ENCODE measurements at places on chromosomes 1 and 21. TPM values are rescaled to one million over a fixed set of nuclear protein-coding genes. Genes with fewer than 3 reads are reported as not detected.

Gene FMO5
- total RNA-seq = 1.8 TPM

Gene KCNJ10
- total RNA-seq = not detected

Gene MYOG
- total RNA-seq = not detected

Gene RNPEP
- total RNA-seq = 189 TPM

Gene NMNAT2
- 0.49 TPM for total RNA-seq

Gene ADGRL4
- total RNA-seq = 139 TPM

Gene OR2T4
- not detected for total RNA-seq

Gene CD164L2
- total RNA-seq = not detected

Gene C1orf141
- total RNA-seq = 0.65 TPM

Gene CFHR3
- total RNA-seq = not detected

Gene ZNF593OS
- total RNA-seq = not detected

Gene BARHL2
- not detected for total RNA-seq

Gene SCAMP3
- total RNA-seq = 47.6 TPM

Gene MLLT11
- total RNA-seq = 6.1 TPM

Gene LHX8
- total RNA-seq = not detected

Gene CYYR1
- total RNA-seq = not detected

Gene PLEKHN1
- 0.54 TPM for total RNA-seq

Gene NR1I3
- not detected for total RNA-seq

Gene TGFBR3
- total RNA-seq = 118 TPM

Gene RAB7B
- 7.4 TPM for total RNA-seq

Gene MTARC1
- 4.3 TPM for total RNA-seq

Gene FHAD1
- 0.63 TPM for total RNA-seq

Gene VN1R5
- total RNA-seq = not detected

Gene TFAP2E
- total RNA-seq = 0.18 TPM

Gene OR2T2
- not detected for total RNA-seq

Gene DENND2C
- 5.3 TPM for total RNA-seq

Gene TCEA3
- 22.8 TPM for total RNA-seq

Gene SPRR1A
- total RNA-seq = not detected

Gene FMOD
- 6.6 TPM for total RNA-seq

Gene SPATA17
- 1.8 TPM for total RNA-seq

Gene NSL1
- total RNA-seq = 41.1 TPM

Gene ESPN
- total RNA-seq = not detected

Gene HFM1
- total RNA-seq = 0.49 TPM

Gene PPFIA4
- total RNA-seq = 10.0 TPM

Gene CHTOP
- 26.8 TPM for total RNA-seq

Gene SFN
- not detected for total RNA-seq

Gene KRTAP13-2
- total RNA-seq = not detected

Gene RNU1-3
- under 0.01 TPM for total RNA-seq

Gene ELAVL4
- not detected for total RNA-seq

Gene IGSF3
- not detected for total RNA-seq

Gene CD1B
- not detected for total RNA-seq

Gene RSPH1
- total RNA-seq = not detected

Gene LYPLAL1
- 15.4 TPM for total RNA-seq

Gene KCTD3
- total RNA-seq = 45.6 TPM

Gene CA6
- total RNA-seq = not detected

Gene SHISA4
- 20.9 TPM for total RNA-seq

Gene AMY2A
- total RNA-seq = not detected

Gene OR10R2
- total RNA-seq = not detected

Gene CELA2B
- total RNA-seq = not detected

Gene AMY1B
- not detected for total RNA-seq
